ENCODE measurements at places on chromosomes 7 and 10.

- no peak for DNase-seq
Measured at GRCh38 chr10:90180886-90181691, 479.7 kb downstream of the KIF20B start.

- no peak for DNase-seq
Measured at GRCh38 chr10:103765981-103766380, 89.4 kb downstream of the SH3PXD2A start.

DNA sequence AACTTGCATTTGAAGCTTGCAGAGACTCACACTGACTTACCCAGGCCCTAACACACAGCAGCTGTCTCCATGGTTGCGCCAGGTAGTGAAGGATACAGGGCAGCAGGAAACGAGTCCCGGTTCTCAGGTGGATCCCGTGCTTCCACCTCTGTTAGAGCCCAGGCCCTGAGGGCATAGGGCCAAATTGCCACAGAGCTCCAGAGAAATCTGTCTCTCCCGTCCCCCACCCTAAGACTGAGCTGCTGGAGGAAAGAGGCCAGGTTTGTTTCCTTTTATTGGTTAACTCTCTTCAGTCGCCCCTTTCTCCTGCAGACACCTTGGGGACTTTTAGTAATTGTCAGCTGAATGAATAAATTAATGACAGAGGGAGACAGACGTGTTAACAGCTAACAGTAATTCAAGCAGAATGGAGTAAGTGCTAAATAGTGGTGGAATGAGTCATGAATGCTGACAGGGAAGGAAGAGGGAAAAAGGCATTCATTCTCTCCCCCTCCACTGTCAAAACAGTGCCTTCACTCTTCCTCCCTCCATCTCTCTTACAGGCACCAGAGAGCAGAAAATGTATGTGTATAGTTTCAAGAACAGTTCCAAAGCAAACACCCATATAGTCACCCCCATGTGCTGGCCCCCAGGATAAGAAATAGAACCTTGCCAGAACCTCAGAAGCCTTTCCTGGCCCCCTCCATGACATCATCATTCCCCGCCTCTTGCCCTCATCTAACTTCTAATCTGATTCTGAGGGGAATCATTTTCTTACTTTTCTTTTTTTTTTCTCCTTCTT lies 16.8 kb upstream of the DLG5 start:
- no peak for DNase-seq

DNA sequence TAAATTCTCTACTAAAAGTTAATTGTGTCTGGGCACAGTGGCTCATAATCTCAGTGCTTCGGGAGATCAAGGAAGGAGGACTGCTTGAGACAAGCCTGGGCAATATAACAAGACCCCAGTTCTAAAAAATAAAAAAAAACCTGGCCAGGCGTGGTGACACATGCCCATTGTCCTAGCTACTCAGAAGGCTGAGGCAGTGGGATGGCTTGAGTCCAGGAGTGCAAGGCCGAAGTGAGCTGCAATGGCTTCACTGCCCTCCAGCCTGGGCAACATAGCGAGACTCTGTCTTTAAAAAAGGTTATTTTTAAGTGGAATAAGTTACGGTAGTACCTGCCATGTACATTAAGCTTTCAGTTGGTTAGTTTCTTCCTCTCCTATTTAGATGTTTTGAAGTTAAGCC lies 28.9 kb downstream of the CDK14 start:
- DNase-seq: no peak

DNA sequence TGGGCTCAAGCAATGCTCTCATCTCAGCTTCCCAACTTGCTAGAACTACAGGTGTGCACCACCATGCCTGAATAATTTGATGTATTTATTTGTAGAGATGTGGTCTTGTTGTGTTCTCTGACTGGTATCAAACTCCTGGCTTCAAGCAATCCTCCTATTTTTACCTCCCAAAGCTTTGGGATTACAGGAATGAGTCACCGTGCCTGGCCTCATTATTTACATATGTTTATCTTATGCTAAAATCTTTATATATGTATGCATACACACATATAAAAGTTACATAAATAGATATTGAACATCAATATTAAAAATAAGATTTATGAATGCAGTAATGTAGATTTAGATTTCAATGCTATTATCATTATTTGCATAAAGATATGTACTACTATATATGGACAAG lies 1634.5 kb upstream of the LRRTM3 start:
- DNase-seq: no peak

- no peak for DNase-seq
Measured at GRCh38 chr7:46206476-46207060, 285.5 kb upstream of the IGFBP3 start.

DNA sequence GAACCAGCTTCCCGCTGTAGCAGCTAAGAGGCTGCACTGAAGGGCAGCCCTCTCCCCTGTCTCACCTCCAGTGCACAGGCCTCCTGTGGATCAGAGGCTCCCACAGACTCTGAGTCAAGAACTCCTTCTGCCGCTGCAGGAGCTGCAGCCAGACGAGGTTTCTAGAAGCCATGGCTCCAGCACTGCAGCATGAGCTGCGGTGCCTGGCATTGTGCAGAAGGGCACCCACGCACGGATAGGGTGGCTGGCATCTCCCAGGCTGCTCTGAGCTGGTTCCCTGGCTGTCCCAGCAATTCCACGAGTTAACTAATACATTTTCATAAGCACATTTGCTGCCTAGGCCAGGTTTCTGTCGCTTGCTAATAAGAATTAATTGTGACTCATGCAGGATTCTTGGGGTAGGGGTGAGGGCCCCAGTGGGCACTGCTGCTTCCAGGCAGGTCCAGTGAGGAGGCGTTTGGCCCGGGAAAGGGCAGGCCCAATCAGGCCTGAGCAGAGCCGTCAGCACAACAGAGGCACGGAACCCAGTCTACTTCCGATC lies 594.2 kb downstream of the DNAJB6 start:
- no peak for DNase-seq

- DNase-seq: no peak
Measured at GRCh38 chr10:132724446-132724845, 61.5 kb downstream of the NKX6-2 start.

GRCh38 chr10:83367036-83367435 lies 772.3 kb upstream of the GHITM start:
- DNase-seq: no peak

GRCh38 chr7:138981332-138982203 lies at the start of gene KIAA1549:
Gene KIAA1549 (minus strand): TSS chr7:138981389. CDS start chr7:138981269, 120 bp downstream.
- DNase-seq: no peak

DNA sequence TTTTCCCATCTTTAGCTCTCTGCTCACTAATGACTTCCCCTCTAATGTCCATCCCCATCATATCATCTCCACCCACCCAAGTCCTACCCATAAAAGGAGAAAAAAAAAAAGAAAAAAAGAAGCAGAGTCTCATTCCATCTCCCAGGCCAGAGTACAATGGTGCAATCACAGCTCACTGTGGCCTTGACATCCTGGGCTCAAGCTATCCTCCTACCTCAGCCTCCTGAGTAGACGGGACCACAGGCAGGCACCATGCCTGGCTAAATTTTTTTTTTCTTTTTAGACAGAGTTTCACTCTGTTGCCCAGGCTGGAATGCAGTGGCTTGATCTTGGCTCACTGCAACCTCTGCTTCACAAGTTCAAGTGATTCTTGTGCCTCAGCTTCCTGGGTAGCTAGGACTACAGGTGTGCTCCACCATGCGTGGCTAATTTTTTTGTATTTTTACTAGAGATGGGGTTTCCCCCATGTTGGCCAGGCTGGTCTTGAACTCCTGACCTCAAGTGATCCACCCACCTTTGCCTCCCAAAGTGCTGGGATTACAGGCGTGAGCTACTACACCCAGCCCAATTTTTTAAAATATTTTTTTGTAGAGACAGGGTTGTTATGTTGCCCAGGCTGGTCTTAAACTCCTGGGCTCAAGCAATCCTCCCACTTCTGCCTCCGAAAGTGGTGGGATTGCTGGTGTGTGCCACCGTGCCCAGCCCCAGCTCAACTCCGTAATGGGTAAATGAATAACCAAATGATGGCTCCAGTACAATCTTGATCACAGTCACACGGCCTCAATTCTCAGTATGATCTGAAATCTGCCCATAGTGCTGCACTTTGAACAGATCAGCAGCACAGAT lies 24.6 kb upstream of the SGMS1 start:
- DNase-seq: no peak

DNA sequence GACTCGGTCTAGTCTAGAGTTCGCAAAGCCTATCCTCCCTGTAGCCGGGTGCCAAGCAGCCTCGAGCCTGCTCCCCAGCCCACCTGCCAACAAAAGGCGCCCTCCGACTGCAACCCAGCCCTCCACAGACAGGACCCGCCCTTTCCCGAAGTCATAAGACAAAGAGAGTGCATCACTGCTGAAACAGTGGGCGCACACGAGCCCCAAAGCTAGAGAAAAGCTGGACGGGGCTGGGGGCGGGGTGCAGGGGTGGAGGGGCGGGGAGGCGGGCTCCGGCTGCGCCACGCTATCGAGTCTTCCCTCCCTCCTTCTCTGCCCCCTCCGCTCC lies 622 bp upstream of the COL1A2 start:
- no peak for DNase-seq

DNA sequence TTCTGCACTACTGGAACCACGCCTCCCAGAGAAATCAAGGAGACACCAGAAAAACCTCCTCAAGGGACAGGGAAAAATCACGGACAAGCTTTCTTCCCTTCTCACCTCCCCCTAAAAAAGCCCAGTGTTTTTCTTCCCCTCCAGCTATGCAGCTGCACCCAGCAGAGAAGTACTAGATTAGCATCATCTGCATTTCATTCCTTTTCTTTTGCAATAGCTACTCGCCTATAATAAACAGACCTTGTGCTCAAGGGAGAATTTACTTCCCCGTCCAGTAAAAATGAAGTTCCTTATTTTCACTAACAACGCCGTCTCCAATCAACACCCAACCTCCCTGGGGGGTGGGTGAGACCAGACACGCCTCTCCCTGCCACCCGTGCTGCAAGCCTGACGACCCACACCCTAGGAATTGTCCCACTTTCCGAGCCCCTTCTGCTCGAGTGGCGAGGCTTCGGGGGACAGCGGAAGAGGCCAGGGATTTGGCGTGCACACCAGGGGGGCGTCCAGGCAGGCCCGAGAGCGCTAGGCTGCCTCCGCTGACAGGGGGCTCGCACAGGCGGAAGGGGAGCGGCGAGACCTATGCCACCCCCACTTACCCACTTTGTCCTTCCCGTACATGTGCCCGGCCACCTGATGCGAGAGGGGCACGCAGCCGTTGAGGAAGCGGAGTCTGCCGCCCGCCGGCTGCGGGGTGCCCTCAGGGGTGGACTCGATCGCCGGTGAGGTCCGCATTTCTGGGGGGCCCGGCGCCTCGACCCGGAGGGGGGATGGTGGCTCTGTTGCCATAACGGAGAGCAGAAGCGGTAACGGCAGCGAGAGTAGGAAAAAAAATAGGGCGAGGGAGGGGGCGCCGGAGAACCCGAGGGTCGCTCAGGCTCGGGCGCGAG lies 625 bp downstream of the IPMK start:
- DNase-seq: no peak

DNA sequence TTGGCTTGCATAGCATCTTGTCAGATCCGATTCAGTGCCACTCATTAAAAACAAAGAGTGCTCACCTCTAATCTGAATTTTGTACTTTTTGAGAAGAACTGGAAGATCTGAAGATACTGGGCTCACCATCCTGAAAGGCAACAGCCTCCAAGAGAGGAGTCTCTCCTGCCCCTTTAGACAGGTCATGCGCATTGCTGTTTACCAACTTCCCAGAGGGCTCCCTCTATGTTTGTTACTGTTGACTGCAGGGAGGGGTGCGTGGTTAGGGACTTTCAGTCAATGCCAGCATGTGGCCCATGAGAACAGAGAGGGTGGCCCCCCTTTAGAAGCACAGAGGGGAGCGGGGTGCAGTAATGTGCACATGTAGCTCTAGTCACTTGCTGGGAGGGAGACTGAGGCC lies 33.2 kb upstream of the CABCOCO1 start:
- no peak for DNase-seq

DNA sequence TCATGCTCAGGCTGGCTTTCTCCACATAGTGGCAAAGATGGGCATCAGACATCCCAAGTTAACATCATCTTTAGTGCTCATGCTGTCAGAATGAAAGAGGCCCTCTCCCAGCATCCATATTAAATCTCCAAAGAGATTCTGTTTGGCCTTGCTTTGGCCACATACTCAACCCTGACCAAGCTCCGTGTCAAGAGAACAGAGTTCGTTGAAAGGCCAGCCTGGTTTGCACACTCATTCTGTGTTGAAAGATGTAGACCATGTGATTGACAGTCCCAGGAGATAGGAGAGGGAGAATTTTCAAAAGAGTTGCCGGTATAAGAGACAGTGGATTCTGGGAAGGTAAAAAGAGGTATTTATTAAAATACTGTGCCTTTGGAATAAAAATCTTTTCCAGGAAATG lies 19.7 kb downstream of the MET start:
- DNase-seq: no peak

- DNase-seq: no peak
Measured at GRCh38 chr10:17655567-17656146, 11.7 kb downstream of the STAM start.

GRCh38 chr10:61987537-61987936 lies 86.0 kb downstream of the ARID5B start:
- DNase-seq: no peak

- no peak for DNase-seq
Measured at GRCh38 chr10:99672884-99673283, 13.6 kb downstream of the ENTPD7 start.

DNA sequence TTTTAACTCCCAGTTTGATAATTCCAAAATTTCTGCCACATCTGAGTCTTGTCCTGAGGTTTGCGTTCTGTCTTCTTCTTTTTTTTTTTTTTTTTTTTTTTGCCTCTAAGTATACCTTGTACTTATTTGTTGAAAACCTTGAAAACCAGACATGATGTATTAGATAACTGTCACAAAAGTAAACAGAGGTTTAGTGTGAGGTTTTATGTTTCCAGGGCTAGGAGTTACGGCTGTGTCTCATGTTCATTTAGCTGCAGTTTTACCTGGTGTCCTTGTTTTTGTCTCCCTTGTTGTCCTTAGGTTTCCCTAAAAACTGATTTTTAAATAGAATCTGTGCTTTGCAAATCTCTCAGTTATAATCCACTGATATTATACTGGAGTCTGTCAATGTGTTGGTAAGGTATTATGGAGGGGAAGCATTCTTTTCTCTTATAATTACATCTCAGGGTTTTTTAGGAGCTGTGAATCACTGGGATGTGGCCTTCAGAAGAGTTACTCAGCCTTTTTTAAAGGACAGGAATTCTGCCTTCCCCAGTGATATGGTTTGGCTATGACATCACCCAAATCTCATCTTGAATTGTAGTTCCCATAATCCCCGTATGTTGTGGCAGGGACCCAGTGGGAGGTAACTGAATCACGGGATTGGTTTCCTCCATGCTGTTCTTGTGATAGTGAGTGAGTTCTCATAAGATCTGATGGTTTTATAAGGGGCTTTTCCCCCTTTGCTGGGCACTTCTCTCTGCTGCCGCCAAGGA lies 95.0 kb downstream of the CDCA7L start:
- DNase-seq: no peak
